ENCODE measurements at places on chromosomes 4 and X.
A peak's percentile ranks its signal among the peaks of the same experiment; 100 is the strongest.

DNA sequence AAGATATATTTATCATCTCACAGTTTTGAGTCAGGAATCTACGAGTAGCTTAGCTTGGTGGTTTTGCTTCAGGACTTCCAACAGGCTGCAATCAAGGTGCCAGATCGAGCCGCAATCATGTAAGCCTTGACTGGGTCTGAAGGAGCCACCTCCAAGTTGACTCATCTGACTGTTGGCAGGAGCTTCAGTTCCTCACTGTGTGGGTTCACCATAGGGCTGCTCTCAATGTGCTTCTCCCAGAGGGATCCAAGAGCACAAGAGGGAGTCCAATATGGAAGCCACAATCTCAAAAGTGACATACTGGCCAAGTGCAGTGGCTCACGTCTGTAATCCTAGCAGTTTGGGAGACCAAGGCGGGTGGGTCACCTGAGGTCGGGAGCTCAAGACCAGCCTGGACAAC lies 26.5 kb downstream of the DCHS2 start:
- DNase-seq: no peak

DNA sequence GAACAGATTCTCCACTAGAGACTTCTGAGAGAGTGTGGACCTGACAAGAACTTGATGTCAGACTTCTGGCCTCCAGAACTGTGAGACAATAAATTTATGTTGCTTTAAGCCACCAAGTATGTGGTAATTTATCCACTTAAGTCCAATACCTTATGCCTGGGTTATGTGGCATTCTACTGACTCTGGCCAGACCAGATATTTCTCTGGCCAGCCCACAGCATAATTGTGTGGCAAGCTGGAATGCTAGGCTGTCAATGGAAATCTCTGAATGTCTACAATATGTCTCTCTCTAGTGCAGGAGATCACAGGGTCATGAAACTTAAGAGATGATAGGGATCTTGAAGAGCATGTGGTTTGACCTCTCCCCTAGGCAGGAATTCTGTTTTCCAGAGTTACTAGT lies 251.0 kb downstream of the ZNF674 start:
- DNase-seq: no peak

DNA sequence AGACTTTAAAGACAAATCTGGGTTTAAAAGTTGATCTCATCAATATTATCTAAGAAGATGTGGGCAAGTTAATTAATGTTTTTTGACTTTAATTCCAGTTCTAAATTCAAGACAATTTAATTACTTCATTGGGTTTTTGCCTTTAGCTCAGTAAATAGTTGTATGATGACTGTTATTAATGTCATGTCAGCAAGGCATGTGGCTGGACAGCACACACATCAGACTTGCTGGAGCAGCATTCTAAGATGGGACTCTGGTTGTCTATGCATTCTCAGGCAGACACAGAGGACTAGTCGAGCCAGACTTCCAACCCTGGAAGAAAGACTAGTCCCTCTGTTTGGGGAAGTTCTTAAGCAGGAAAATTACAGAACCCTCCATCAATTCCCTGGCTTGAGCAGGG lies 180.7 kb upstream of the GK2 start:
- no peak for DNase-seq

DNA sequence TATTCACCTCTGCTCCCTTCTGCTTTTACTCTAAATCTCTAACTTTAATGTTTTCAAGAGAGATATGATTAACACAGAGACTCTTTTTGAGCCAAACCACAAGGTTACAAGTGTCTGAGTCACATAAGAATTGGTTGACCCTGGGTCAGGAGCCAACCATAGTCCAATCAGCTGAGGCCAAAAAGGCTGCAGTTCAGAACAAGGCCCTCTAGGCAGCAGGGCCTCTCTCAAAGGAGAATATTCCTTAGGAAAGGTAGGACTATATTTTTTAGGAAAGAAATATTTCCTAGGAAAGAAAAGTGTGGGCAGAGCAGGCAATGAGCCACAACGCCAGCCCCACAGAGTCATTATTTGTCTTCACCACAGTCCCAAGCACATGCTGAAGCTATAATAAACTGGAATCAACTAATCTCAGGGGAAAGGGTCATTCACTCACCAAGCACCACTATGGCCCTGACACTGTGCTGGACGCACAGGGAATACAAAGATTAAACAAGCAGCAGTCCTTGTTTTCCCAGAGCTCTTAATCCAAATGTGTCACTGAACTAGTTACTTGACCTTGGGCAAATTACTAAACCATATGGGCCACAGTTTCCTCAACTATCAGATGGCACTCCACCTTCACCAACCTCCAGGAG lies 2.2 kb downstream of the ATP8A1 start:
- DNase-seq: no peak

GRCh38 chrX:73239242-73239641 lies 24.6 kb upstream of the NAP1L2 start:
- DNase-seq: no peak

- peak; percentile 39 for DNase-seq
These were observed 492.9 kb downstream of the INPP4B start for GRCh38 chr4:142353149-142353738.

DNA sequence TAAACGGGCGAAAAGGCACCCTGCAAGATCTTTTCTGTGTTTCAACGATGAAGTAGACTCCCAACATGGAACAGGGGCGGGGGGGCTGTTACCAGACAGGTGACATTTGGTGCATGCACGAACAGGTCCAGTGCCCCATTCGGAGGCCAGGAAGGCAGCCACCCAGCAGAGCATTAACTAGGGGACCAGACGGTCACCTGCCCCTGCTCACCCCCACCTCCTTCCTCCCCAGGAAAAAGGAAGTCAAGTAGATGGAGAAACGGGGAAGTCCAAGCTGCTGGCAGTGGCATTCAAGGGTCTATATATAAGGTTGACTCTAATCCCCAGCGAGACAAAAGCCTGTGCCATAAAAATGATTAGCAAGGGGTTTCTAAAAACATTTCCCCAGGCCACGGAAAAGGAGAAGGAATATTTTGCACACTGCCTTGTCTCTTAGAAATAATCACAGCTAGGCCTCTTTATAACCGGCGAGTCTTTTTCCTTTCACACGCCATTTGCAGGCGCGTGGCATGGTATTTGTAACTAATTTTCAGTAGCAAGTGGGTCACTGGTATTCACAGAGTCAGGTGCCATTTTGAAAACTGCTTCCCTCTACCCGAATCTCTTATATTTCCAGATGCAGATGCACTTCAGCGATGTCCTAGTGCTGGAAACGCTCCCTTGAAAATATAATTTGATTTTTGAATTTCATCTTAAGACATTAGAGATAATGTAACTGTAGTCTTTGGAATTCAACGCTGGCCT lies 1.2 kb upstream of the TMSB4X start:
- DNase-seq: no peak

DNA sequence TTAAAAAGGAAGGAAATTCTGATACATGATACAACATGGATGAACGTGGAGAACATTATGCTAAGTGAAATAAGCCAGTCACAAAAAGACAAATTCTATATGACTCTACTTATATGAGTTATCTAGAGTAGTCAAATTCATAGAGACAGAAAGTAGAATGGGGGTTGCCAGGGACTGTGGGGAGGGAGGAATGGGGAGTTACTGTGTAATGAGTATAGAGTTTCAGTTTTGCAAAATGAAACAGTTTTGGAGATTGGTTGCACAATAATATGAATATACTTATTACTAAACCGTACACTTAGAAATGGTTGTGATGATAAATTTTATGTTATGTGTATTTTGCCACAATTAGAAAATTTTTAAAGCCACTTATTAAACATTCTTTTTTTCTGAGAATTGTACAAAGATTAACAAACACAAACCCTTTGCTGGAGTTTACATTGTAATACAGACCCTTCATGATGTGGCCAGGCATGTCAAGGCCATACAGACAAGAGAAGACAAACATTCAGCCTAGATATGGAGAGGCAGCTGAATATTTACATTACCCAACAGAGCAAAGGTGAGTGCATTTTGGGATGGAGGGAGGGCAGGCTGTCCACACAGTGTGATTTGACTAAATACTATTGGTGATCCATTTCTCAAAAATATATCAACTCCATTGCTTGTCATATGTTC lies 21.2 kb upstream of the GPC3 start:
- DNase-seq: no peak

- no peak for DNase-seq
These were observed 16.5 kb downstream of the CXCL1 start for GRCh38 chr4:73885574-73886267.

- DNase-seq: no peak
These were observed 314.7 kb downstream of the LDB2 start for GRCh38 chr4:16583764-16584163.

GRCh38 chr4:185086053-185086452 lies 57.0 kb upstream of the SLC25A4 start:
- DNase-seq: no peak

- DNase-seq: no peak
These were observed 269.6 kb downstream of the GBA3 start for GRCh38 chr4:22962295-22962694.

- DNase-seq: no peak
These were observed 533 bp upstream of the SYAP1 start for GRCh38 chrX:16718824-16719333.

- DNase-seq: no peak
These were observed 16.7 kb downstream of the GPRIN3 start for GRCh38 chr4:89290727-89291516.

DNA sequence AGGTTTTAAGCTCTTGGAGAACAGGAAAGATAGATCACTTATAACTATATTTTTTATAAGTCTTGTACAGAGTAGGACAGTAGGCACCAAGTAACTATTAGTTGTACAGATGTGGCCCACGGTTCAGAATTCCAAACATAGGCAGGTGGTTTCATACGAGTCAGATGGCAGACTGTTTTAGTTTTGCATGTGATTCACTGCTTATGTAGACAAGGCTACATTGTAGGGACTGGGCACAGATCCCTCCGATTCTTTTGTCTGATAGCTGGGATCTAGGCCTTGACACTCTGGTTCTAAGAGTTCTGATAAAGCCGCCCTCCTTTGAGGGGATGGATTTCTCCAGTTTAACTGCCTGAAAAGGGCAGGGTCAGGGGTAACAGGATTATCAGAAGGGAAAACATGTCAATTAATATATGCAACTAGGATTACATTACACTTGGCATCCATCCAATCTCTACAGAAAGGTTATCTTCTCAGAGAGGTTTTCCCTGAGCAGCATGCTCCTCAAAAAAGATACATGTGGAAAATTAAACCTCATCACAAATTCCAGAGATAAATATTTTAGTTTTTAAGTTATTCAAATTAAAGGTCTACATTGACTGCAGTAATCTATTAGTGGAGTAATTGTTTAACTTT lies 87.8 kb downstream of the SPRY1 start:
- DNase-seq: no peak

DNA sequence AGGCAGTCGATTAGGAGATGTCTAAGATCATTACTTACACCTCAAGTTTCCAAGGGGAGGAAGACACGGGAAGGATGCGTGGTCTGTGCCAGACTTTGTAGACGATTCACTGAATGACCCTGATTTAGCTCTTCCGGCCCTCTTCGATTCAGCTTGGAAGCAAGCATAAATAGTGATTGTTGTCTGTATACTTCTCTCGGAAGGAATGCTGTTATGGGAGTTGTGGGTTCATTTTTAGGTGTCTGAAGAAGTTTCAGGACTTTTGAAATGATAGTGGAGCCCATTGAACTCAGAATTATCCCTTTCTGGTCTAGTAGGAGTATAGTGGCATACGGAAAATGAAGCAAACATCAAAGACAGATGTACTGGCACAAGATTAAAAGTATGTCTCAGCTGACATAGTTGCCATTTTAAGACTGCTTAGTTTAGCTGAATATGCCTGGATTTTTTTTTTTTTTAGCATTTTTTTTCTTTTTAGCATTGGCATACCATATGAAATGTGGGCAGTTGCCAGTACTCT lies 1.0 kb upstream of the ANKRD17 start:
- DNase-seq: no peak

DNA sequence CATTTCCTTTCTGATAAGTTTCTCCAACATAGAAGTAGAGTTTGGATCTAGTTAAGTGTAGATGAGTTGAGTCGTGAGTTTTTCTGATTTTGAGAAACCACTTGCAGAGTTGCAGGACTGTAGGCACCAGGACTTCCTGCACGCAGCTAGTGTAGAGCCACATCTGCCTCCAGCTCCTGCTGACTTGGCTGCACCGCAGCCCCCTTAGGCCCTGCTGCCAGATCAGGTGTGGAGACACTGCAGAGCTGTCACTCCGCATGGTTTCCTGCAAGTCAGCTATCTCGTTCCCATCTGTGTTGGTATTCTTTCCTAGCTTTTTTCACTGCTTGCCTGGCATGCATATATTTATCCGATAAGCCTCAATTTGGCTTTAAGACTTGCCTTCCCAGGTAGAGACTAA lies 48.9 kb downstream of the PCDH7 start:
- DNase-seq: no peak

DNA sequence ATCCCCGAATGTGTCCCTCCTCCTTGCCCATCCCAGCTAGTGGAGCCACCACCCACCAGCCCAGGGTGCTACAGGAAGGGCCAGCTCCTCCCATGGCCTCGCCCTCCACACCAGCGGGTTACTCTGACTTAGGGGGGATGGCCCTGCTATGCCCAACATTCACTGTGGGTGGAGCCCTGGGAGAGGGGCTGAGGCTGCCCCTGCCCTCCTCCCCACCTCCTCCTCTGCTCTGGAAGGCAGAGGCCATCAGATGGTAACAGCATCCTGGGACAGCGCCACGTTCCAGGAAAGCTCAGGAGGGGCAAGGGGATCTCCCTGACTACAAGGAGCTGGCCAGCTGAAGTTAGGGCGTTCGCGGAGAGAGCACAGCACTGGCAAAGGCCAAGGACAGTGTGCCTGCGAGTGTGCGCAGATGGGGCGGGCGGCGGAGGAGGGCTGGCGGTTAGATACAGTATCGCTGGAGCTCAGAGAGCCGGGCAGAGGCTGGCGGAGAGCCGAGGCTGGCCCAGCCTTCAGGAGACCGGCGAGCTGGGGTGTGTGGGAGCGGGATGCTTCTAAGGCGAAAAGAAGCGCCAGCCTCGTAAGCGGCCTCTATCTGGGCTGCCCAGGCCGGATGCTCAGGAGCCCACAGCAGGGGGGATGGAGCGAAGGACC lies 1.5 kb downstream of the JAKMIP1 start:
- DNase-seq: no peak

DNA sequence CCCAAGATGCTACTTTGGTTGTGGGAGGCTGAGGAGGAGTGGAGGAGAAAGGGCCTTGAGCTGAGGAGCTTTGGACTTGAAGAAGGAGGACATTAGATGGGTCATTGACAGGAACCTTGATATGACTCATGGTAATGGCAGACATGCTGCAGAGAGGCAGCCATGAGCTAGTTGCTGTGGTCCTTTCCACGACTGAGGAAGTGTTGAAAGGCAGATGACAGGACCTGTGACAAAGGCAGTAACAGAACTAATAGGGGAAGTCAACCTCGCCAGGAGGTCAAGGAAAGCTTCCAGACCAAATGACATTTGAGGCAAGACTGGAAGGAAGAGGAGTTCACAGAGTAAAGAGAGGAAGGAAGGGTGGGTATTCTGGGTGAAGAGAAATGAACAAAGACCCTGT lies 7.6 kb upstream of the XPNPEP2 start:
- no peak for DNase-seq

- no peak for DNase-seq
These were observed 211.1 kb downstream of the GUCY2F start for GRCh38 chrX:109270580-109271484.

GRCh38 chr4:37628977-37629609 lies 57.1 kb downstream of the RELL1 start:
- peak; percentile 48 for DNase-seq

GRCh38 chrX:154991476-154991875 lies 31.0 kb downstream of the F8 start:
- no peak for DNase-seq

GRCh38 chr4:24920008-24920407 lies 7.2 kb upstream of the CCDC149 start:
- no peak for DNase-seq

Measured in LNCaP clone FGC (cell line).